ENCODE measurements at places on chromosomes 6 and 20.

DNA sequence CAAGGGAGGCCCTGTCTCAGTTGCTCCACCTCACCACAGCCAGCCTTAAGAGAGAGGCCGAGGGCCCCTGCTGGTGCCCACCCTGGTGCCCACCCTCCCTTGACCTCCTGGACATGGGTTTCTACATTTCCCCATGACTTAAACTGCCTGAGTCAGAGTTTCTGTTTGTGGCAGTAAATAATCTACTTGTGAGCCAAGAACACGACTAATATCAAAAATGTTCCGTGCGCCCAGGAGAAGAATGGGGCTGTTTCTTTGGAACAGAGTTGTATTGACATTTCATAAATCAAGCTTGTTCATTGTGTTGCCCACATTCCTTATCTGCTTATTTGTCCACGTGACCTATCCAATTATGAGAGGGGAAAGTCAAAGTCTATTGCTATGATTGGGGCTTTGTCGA, 143.5 kb downstream of the ANKRD60 start:
- no peak for DNase-seq

DNA sequence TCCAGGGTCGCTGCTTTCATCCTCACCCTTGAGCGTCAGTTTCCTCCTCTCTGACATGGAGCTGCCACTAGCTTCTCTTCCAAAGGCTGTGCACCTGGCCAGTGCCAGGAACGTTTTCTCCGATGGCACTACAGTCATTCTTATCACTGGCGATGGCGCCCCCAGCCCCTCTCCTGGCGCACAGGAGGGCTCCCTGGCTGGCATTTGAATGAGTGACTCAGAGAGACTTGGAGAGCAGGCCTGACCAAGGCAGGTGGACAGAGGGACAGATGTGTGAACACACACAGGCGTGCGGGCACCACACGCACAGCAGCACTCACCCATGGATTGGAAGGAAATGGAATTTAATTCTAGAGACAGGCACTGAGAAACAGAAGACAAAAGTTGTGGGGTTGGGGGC, 77.6 kb downstream of the SRC start:
- no peak for DNase-seq

- DNase-seq = no peak
These were observed 10.2 kb downstream of the SPAG4 start for GRCh38 chr20:35625584-35626385.

DNA sequence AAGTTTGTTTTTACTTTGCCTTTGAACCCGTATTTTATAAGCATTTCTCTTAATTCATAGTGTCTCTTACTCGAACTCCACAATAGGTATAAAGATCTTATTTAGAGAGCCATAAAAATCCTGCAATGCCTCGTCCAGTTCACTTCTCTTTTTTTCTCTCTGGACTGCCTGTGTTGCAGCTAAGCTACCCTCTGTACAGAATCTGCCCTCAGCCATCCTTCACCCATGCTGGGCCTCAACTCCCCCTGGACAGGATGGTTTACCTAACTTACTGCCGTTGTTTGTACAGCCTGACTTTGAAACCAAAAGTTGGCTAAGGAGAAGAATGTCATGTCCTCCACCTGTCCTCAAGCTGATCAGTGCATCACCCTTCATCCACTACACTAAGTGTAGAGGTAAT, 10.4 kb downstream of the QRSL1 start:
- DNase-seq = no peak

DNA sequence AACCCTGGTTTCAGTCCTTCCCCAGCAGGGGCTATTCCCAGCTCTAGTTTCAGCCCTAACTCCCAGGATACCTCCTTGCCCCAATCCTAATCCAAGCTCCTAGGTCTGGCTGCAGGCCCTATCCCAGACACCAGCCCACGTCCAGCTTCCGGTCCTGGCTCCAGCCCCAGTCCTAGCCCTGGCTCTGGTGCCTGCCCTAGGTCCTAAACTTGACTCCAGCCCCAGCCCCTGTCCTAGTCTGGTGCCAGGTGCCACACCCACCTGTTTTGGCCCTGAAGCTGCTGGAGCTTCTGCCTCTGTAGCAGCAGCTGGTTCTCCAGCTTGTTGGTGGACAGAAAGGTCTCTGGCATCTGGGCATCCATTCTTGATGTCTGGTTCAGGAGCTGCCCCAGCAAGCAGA, 28.1 kb downstream of the ANGPT4 start:
- no peak for DNase-seq

GRCh38 chr20:4074877-4075455, 59.6 kb upstream of the RNF24 start:
- DNase-seq = peak; percentile 8

- DNase-seq = no peak
These were observed 23.5 kb upstream of the ATRN start for GRCh38 chr20:3447321-3447720.

- DNase-seq = no peak
These were observed 102.8 kb downstream of the ATXN1 start for GRCh38 chr6:16658348-16659034.

GRCh38 chr6:160883999-160884398, 107.6 kb upstream of the MAP3K4 start:
- no peak for DNase-seq

GRCh38 chr20:47991875-47992488, 206.7 kb upstream of the SULF2 start:
- no peak for DNase-seq

GRCh38 chr20:45098103-45098773, 2.7 kb downstream of the KCNS1 start:
- DNase-seq = no peak

GRCh38 chr6:147642458-147642857, 134.0 kb downstream of the SAMD5 start:
- no peak for DNase-seq

- DNase-seq = no peak
These were observed 39.8 kb downstream of the UQCC2 start for GRCh38 chr6:33671744-33672072.

DNA sequence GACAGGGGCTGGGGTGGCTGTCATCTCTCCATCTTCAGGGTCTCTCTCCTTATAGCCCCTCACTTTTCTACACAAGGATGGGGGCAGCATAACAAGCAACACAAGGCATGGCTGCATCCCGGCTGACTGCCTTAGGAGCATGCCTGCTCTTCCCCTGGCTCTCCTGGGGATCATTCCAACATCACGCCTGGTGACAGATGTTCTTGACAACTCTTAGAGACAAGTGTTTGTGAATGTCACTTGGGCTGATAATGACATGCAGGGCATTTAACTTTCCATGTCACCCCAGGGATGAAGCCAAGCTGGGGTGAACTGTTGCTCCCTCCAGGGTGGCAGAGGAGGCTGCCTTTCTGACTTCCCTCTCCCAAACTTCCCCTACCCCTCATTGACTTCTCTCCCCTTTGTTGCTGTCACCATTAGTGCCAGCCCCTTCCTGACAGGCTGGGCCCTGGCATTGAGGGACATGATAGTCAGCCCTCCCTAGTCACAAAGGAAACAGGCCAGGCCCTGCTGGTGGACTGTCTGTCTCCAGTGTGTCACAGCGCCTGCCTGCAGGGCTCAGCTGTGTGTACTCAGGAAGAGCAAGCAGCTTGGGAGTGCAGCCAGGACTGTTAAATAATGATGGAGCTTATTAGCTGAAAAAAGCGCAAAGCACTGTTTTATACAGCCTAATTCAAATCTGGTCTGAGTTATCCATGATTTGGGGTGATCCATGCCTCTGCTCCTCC, 161.8 kb downstream of the LRFN2 start:
- DNase-seq = no peak

GRCh38 chr6:45677381-45678284, 299.9 kb upstream of the SUPT3H start:
- DNase-seq = no peak

DNA sequence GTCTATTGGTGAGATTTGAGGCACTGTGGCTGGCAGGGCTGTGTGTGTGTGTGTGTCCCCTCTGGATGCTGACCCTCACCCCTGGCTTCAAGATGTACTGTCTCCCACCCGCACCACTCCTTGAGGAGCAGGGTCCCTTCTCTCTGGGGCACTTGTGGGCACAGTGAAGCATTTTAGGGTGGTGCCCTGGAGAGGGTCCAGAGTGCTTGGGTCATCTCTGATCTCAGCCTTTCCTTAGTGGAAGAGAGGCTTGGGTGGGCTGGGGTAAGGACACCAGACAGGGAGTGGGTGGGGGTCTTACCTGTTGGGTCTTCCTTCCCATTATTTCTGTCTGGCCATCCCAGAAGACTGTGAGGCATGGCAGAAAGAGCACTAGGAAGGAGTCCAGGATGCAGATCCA, 66.1 kb downstream of the EFCAB8 start:
- no peak for DNase-seq

DNA sequence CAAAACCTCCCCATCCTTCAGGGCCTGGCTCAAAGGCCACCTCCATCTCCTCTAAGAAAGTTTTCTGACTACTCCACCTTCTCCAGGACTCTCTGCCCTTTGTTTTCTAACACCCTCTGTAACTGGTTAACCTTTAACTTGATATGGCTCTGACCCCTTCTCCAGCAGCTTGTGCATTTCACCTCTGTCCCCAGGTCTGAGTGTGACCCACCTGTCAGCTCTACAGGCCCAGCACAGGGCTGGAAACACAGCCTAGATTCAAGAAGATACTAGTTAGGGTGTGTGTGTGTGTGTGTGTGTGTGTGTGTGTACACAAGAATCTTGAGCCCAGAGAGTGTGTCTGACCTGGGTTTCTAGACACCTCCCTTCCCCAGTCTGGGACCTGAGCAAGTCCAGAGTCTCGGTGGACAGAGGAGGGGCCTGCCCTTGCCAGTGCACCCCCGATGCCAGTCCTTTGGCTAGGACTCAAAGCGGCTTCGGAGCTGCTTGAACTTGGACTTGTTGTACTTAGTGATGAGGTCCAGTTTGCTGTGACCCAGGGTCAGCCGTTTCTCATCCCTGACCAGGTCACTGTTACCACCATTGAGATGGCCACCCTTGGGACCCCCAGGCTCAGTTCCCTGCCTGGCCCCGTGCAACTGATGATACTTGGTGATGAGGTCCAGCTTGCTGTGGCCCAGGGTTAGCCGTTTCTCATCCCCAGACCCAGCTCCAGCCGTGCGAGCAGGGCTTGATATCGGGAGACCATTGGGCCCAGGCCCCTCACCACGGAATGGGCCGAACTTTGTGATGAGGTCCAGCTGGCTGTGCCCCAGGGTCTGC, 1.7 kb upstream of the EIF6 start:
- DNase-seq = no peak

DNA sequence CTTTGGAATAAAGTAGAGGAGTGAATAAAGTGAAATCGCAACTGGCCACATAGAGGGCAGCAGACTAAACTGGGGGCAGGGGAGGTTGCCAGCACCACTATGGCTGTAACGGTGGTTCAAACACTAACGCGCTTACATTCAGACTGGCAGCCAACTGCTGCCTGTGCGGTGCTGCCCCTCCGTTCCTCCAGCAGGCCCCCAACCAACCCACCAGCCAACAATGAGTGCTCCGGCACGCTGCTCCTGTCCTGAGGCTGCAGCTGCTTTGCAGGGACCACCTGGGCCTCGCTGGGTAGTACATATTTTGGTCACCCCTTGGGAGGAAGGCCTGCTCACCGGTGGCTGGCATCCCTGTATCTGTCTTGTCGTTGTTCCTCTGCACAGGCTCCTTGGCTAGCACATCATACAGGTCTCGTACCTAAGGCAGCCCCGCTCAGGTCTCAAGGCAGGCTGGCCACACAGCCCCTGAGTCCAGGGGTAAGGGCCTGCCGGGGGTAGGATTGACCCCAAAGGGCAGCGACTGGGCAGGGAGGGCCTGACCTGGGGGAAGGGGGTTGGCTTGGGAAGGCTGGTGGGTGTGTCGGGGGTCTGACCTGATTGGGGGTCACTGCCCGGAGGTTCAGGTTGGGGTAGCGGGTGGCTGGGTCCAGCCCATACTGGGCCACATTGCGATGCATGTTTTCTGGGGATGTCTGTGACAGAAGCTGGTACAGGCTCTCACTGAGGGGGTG, 6.3 kb downstream of the MICAL1 start:
- DNase-seq = no peak

DNA sequence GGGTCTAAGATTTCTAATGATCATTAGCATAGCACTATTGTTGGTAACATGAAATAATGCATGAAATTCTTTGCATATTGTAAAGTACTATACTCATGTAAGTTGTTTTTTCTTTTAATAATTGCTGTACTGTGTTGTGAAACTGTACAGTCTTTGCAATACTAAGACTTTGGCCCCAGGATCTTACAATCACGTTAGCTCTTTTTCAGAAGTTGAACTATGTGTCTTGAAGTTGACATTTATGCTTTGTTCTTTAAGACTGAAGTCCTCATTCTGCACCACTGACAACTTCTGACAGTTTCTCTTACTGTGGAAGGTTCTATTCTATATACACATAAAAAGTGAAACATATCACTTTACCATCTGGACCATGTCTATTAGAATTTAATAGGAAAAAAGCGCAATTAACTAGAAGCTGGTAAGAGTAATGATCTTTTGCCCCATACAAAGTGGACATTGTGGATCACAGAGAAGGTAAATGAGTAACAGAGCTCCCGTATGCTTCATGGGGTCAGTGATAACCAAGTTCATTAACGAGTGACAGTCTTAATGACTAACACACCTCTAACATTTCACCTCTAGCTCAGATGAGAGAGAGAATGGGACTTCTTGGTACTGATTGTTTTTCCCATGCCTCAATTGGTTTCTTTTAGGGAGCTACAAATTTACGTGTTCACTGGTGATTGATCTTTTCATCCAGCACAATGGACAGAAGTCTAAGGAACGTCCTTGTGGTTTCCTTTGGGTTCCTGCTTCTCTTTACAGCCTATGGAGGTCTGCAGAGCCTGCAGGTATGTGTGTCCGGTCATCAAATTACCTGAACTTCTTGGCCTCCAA, at the start of gene UNC93A:
Gene UNC93A, plus strand, starts transcription at position 530 of the 837 bp plus-strand sequence. Its CDS starts 175 bp downstream, at position 705.
- no peak for DNase-seq

- DNase-seq = no peak
These were observed 94.3 kb upstream of the FAM8A1 start for GRCh38 chr6:17505767-17506280.

- no peak for DNase-seq
These were observed 259.6 kb upstream of the PLCB4 start for GRCh38 chr20:8809107-8809953.

DNA sequence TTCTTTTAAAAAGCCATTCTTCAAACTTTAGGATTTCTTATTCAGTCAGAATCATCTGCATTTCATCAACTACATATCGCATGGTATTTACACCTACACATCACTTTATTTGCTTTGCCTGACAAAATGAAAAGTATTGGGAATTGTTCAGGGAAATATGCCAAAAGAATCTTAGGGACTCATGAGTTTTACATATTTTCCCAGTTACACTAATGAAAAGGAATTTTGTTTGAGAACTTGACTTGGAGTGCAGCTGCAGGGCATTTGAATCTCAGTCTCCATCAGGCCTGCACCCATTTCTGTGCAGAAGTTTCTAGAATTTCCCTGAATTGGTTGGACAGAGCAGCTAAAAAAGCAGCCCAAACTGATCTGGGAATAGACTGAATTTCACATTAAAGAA, 65.3 kb downstream of the MTHFD1L start:
- no peak for DNase-seq

Measured in ovary (tissue), 10 donors.